Activated CD8-positive, alpha-beta memory T cell treated with anti-CD3 and anti-CD28 coated beads for 24 hours (primary cell): ENCODE measurements at places on chromosomes 11 and 22.

GRCh38 chr22:44935724-44936123 is 74.1 kb downstream of the PHF21B start:
- no peak for DNase-seq

- DNase-seq, result no peak
These were observed 339.8 kb downstream of the KCNA4 start for GRCh38 chr11:29676993-29677392.

GRCh38 chr11:61507012-61507768 is 1.4 kb upstream of the LRRC10B start:
- no peak for DNase-seq

GRCh38 chr11:134170177-134170918 is 53.4 kb downstream of the NCAPD3 start:
- DNase-seq, result no peak

DNA sequence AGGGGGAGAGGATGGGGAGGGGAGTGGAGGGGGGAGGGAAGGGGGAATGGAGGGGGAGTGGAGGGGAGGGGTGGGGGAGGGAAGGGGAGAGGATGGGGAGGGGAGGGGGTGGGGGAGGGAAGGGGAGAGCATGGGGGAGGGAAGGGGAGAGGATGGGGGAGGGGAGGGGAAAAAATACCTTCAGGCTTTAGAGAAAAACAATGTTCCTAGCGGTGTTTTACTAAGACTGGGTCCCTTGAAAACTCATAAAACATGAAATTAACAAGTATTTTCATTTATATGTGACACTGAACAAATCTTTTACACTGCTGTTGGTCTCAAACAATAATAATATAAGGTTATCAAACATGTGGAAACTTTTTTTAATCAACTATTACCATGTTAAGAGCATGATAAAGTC is 42.4 kb downstream of the RSF1 start:
- DNase-seq, result no peak

DNA sequence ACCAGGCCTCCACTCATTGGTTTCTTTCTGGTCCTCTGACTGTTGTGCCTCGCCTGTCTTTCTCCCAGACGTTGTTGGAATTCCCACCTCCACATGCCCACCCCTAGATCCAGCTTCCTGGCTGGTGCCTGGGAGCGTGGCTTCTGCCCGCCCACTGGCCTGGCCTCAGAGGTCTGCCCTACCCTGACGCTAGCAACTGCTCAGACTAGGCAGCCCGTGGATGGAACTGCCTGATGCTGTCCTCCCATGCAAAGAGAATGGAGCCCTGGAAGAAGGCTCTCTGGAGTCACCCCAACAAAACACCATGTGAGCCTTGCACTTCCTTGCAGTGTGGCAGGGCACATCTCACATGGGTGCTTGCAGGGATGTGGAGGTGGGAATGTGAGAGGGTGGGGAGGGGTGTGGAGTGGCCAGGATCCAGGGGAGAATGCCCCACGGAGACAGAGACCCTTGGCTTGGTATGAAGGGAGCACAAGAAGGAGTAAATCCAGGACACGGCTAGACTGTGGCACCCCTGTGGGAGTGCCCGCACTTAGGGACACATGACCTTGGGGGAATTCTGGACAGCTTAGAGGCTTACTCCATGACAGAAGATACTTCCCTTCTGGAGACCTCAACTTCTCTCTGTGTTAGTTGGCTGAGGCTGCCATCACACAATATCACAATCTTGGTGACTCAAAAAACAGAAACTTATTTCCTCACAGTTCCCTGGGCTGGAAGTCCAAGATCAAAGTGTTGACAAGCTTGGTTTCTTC is 22.5 kb upstream of the ADA2 start:
- no peak for DNase-seq

DNA sequence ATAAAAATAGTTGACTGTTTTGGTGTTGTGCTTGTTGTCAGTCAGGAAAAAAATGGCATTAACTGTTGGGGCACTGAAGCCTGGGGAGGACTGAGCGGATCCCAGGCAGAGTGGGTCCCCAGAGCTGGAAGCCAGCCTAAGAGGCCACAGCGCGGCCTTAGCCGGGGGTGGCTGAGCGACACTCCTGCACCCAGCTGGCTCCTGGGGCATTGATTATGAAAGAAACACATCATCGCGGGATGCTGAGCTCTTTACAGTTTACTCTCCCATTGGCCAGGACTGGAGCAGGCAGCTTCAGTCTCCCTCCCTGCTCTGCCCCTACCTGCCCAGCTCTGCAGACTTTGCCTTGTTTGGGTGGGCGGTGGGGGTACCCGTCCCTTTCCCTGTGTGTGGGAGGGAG is 121.5 kb downstream of the ST3GAL4 start:
- no peak for DNase-seq

DNA sequence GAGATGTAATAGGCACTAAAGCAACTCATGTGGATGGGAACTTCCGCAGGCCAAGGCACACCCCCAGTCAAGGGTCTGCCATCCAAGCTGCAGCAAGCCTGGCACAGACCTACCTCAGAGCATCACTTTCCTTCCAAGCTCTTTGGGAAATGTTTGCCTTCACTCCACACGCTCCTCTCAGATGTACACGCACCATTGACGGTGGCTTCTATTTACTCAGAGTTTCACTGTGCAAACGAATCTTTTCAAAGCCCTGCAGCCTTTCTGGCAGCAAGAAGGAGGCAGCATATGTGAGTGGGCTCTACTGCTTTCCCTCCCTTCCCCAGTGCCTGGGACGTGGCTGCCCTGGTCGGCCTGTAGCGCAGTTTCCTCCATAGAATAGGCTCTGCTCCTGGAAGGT is 60.9 kb upstream of the USP47 start:
- no peak for DNase-seq

DNA sequence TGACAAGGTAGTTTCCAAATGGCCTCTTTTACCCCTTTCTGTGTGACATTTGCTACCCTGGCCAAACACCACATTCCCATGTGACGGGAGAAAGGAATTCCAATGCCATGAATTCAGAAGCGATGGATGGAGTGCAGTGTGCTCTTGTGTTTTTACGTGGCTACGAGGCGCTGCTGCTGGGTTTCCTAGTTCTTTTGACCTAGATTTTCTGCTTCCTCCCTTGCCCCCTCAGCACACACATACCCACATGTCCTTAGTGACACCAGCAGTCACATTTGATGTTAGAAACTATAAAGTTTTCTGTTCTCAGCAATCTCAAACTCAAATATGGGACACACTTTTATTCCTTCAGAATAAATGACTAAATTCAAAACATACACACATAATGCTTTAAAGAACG is 7.8 kb upstream of the TMA7B start:
- DNase-seq, result no peak

DNA sequence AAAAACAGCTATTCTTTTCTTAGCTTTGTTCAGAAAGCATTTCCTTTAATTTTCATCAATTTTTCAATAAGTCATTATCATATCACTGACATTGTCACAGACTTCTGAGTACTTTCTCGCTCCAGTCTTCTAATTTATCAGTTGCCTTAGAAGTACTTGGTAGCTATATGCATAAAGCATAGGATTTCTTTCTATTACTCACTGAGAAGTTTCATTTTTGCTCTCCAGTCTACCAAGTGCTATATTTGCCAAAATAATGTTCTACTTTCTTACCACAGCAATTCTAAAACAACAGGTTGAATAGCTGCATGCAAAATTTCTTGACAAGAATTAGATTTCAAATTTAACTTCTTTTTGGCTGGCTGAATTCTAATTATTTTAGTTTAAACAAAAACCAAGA is 116.3 kb downstream of the STK33 start:
- no peak for DNase-seq

DNA sequence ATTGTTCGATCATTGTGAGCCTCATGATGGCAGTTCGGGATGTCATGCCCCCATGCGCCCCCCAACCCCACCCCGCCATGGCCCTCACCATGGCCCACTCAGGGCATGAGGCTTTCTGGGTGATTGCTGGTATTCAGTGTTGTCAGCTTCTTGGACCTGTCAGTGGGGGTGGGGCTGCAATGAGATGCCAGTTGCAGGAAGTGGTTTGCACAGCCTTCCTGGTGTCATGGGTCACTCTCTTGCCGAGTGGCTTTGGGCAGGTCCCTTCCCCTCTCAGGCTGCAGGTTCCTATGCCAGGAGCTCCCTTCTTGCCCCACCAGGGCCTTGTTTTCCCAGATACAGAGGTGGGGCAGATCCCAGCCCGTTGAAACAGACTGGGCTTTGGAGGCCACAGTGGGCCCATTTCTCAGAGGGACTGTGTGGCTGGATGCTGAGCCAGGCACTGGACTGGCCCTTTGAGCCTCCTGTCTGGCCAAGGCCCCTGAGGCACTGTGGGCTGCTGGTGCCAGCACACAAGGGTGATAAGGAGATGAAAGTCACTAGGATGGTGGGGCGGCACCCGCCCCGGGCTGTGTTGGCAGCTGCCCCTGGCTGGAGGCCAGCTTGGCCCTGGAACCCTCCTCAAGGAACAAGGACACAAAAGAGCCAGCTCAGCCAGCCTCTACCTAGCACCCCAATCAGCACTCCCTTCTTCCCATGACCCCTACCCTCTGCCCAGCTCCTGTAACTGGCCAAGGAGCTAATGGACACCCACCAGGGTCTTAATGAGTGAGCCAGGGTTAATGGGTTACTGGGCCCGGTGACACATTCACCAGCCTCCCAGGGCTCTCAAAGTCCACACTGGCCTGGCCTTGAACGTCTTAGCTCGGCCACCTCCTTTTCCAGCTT is 1.5 kb upstream of the GGT1 start:
- no peak for DNase-seq

DNA sequence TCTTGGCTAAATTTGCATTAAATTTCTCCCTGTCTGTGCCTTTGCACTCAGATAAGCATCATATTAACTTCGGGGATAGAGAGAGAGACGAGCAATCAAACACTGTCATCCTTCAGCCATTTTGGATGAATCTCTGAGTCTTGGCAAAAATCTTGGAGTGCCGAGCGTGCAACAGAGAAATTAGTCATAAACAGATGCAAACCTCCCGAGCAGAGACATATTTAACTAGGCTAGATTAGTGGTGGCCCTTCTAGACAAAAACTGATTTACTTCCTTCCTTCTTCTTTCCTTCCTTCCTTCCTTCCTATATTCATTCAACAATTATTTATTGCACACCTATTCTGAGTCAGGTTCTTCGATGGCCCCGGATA is 114.4 kb upstream of the BLID start:
- DNase-seq, result no peak

DNA sequence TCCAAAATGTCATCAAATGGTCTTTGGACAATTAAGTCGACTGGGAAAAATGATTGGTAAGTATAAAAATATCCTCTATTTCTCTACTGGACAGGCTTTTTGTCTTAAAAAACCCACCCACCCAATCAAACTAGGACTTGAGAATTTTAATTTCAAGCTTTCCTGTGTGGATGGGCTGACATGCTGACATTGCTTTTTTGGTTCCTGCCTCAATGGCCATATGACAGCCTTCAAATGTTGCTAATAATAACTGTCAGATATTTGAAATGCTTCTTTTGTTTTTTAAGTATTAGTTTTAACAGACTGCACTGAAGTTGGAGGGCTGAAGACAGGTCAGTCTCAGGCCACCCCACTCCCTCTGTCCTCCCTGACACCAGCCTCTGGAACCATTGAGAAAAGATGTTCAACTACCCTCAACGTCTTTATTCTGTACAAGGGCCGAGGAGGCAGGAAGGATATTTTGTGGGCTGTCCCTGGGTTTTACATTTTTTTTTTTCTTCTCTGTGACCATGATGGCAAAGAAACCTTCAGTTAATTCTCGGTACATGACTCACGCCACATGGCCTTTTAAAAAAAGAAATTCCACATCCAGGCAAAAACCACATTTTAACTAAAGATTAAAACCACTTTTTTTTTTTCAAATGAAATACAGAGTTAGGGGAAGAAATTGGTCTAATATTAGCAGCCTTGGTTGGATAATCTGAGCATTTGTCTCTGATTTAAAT is 130.4 kb downstream of the SLC1A2 start:
- no peak for DNase-seq

- DNase-seq, result no peak
These were observed 1.3 kb upstream of the INSC start for GRCh38 chr11:15113381-15113780.

DNA sequence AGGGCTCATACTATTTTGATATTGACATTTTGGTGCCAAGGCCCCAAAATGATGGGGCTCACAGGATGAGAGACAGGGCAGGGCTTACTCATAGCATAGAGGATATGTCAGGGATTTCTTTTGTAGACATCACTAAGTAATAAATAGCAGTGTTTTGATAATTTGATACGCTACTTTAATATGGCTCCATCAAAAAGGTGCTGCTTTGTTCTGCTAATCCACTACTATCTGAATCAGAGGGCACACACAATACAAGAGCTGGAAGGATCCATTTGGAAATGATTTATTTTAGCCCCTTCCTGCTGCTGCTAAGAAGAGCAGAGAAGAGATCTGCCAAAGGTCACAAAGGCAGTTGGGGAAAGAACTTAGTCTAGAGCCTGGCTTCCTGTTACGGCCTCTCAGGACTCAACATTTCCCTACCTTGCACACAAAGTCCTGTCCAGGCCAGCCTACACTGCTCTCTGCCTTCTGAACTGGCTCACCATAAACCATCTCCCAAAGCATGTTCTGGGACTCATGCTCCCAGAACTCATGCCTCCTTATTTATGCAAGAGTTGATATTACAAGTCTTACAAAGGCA is 261.3 kb upstream of the ARHGAP20 start:
- no peak for DNase-seq

DNA sequence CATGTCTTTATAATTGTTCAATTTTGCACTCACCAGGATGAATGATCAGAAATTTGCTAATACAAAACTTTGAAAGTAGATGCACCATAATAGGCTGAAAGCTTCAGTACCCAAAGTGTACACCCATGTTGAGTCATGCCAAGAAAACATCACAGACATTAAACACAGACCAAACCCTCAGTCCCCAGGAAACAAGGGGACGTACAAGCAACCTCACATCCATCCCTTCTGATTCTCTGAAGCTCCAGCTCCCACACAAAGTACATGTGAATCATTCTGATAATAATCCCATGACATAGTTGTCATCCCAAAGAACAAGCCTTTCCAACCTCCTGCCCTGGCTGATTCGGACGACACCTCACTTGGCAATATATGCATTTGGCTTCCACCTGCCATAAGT is 183.8 kb downstream of the SNX19 start:
- DNase-seq, result no peak

- DNase-seq, result no peak
These were observed 22.2 kb upstream of the PICK1 start for GRCh38 chr22:38034884-38035529.

GRCh38 chr22:25969286-25969685 is 200.0 kb upstream of the SEZ6L start:
- no peak for DNase-seq

DNA sequence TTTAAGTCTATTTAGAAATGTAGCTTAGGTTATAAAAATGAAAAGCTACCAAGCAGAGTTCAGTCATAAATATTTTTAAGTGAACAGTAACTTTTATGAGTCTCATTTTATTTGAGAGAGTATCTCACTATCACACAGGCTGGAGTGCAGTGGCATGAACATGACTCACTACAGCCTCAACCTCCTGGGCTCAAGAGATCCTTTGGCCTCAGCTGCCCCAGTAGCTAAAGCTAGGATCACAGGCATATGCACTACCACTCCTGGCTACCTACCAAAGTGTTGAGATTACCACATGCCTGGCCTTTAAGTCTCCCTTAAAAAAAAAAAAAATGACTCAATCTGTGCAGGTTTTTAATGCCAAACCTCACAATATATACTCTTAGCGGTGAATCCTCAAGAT is 34.7 kb upstream of the CLNS1A start:
- no peak for DNase-seq
